ENCODE measurements at places on chromosomes 16 and 17.

- no peak for DNase-seq
These were observed 43.0 kb upstream of the TOB1 start for GRCh38 chr17:50908860-50909764.

DNA sequence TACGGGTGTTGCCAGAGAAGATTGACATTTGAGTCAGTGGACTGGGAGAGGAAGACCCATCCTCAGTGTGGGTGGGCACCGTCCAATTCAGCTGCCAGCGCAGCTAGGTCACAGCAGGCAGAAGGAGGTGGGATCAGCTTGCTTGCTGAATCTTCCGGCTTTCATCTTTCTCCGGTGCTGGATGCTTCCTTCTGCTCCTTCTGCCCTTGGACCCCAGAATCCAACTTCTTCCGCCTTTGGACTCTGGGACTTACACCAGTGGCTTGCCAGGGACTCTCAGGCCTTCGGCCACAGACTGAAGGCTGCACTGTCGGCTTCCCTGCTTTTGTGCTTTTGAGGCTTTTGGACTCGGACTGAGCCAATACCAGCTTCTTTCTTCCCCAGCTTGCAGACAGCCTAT lies 46.1 kb upstream of the RPL38 start:
- DNase-seq = no peak

GRCh38 chr17:59330053-59330942 lies 1.2 kb upstream of the YPEL2 start:
- no peak for DNase-seq

GRCh38 chr17:44397479-44398440 lies 8.3 kb upstream of the ITGA2B start:
- DNase-seq = no peak

GRCh38 chr17:76077584-76078110 lies 1.3 kb upstream of the ZACN start:
- DNase-seq = no peak

DNA sequence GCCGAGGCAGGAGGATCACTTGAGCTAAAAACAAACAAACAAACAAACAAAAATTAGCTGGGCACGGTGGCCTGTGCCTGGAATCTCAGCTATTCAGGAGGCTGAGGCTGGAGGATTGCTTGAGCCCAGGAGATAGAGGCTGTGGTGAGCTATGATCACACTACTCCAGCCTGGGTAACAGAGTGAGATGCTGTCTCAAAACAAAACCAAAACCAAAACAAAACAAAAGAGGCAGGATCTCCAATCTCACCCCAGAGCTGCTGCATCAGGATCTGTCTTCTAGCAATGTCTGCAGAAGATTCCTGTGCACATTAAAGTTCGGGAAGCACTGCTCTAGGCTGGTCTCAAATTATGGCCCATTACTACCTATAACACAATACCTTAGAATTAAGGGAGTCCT lies 43.1 kb downstream of the MAP2K6 start:
- DNase-seq = no peak

- DNase-seq = no peak
These were observed 12.6 kb downstream of the UTS2R start for GRCh38 chr17:82384051-82384729.

DNA sequence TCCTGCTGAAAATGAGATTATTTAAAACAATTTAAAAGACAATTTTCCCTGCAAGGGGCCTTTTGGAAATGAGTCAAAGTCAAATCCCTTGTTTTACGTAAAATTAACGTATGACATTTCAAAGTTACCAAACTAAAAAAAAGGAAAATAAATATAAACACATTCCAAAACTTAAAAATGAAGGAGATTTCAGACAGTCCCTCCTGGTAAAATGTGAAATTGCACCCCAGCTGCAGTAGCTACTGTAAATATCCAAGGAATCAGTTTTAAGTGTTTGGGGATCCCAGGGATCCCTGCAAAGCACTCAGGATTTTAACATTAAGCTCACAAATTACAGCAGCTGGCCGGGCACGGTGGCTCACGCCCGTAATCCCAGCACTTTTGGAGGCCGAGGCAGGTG lies 63.3 kb downstream of the NXN start:
- DNase-seq = no peak

DNA sequence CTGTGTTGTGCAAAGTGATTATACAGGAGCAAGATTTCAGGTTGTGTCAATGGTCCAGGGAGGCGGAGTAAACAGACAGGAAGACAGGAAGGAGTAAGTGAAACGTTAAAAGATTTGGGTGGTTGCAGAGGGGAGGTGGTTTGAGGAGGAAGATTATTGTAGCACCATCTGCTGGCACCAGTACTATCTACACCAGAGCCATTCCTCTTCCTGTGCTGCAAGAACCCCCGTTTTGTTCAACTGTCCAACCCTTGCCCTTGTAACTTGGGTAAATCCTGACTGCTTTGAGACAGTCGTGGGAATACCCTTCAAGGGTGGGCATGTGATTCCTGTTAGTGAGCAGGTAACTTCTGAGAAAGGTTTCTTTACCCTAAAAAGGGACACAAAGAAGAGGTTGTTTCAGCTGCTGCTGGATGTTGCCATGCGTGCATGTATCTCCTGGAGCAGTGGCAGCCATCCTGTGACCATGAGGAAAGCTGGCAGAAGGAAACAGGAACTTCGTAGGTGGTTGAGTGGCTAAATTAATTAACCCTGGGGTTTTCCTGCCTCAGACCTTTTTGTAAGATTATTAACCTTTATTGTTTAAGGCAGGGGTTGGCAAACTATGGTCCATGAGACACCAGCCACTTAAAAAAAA lies 124.1 kb downstream of the PRKCA start:
- DNase-seq = no peak

- DNase-seq = peak; percentile 58
These were observed 1408.7 kb upstream of the GOT2 start for GRCh38 chr16:60142619-60143347.

- no peak for DNase-seq
These were observed 33.5 kb downstream of the WSB1 start for GRCh38 chr17:27327397-27327796.

GRCh38 chr17:65473985-65474384 lies 87.5 kb downstream of the AXIN2 start:
- no peak for DNase-seq

DNA sequence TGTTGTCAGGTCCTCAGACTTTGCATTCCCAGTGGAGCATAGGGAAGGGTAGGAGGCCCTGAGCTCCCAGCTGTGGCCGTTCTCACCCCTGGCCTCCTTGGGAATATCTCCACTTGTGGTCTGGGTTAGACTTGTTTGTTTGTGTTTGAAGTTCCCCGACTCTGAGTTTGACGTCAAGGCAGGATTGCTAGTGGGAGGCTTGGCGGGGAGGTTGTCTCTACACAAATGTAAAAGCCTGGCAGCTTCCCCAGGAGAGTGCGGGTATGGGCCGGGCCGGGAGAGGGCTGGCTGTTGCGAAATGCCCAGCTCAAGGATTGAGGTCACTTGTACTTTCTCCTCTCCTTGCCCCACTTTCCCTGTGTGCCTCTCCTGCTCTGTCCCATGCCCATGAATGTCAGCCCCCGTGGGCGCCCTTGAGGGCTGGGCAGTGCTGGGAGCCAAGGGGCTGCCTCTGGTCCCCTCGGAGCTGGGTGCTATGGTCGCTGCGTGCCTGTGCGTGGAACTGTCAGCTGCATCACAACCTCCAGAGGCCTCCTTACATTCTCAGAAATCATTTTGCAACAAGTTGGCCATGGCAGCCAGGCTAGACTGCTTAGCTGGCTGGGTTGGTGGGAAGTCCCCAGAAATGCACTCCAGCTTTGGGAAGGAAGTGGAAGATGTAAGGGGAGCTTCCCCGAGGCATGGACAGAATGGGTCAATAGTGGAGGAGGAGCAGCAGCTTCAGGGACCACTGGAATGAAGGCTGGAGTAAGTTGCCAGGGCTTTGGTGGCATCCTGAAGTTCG lies 84.3 kb downstream of the KSR1 start:
- DNase-seq = peak; percentile 81

GRCh38 chr16:68676113-68676860 lies 31.2 kb downstream of the CDH3 start:
- DNase-seq = no peak

DNA sequence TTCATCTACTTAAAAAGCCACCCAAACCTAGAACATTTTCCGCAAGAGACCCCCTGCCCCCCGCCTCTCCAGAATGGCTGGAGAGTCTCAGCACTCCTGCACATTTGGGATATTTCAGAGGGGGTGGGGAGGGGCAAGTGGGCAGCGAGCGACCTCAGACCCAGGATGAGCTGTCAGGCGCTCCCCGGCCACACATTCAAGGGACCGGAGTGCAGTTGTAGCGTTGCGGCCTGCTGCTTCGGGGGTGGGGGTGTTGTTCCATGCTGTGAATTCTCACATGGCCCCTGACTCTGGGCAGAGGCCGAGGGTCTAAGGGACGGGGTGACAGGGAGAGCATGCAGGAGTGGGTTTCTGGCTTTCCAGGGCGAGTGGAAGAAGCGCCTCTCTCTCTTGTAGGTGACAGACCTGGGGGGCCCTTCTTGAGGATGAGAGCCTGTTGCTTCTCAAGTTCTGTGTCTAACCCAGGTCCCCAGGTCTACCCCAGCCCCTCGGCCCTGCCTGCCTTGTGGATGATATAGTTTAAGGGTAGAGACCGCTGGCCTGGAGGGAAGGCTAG lies 231.2 kb downstream of the SEC14L1 start:
- DNase-seq = no peak

DNA sequence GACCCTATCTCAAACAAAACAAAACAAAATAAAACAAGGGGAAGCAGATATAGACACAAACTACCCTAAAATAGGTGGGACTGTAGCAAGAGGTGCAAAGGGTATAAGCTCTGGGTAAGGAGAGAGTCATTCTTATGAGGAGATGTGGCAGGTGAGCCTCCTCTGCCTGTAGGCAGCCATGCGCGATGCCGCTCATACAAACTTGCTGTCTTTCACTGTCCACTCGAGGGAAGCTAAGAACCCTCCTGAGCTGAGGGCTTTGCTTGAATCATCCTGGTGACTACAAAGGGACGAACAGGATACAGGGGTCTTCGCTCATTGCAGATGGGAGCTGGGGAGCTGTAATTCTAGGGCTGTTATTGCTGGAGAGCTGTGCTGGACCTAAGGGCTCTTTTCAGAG lies 14.8 kb upstream of the IL27 start:
- no peak for DNase-seq

- no peak for DNase-seq
These were observed 17.2 kb downstream of the NKD1 start for GRCh38 chr16:50565428-50565827.

DNA sequence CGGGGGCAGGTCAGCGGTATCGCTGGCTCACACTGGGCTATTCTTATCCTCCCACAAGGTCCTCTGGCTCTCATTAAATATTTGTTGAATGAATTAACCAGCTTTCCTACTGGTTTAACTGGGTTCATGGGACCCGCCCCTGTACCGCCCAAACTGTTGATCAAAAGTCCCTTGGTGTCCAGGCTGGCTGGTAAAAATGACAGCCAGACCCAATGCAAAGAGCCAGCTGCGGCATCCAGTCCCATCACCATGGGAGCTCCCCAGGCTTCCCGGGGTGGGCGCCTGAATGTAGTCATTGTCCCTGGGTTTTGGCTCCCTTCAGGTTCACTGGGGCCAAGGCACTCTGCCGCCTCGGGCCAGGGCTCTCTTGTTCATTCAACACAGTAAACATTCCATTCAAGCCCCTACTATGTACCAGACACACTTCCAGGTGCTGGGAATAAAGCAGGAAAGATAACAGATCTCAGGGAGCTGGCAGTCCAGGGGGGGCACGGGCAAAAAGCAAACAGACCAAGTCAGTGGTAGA lies 11.7 kb upstream of the ATP2C2 start:
- DNase-seq = no peak

GRCh38 chr16:12398029-12398682 lies 405.5 kb downstream of the CPPED1 start:
- no peak for DNase-seq

GRCh38 chr17:38871247-38872015 lies 1.6 kb downstream of the LASP1 start:
- DNase-seq = peak; percentile 74

Measured in HFFc6 (cell line).